ENCODE measurements at places on chromosomes 4 and X.

DNA sequence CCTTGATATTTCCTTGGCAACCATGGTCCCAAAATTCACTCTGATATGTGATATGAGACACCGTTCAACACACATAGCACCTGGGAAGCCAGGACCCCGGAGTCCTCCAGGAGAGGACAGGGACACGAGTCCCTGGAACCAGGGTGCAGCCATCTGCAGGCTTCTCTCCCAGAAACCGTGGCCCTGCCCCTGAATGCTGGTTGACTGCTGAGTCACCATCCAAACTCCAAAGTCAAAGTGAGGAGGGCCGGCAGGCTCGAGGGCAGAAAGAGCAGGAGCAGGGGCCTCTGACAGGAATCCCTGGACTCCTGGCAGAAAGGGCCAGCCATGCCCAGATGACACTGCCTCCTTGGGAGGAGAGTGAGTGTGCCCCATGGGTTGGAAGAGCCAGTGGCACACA lies 6.9 kb upstream of the PNMA6A start:
- DNase-seq = no peak

- DNase-seq = no peak
Observed at GRCh38 chrX:120115438-120115963, at the start of gene RHOXF1. TSS of gene RHOXF1 (minus strand) at chrX:120115913. CDS start at chrX:120115862, 51 bp downstream.

DNA sequence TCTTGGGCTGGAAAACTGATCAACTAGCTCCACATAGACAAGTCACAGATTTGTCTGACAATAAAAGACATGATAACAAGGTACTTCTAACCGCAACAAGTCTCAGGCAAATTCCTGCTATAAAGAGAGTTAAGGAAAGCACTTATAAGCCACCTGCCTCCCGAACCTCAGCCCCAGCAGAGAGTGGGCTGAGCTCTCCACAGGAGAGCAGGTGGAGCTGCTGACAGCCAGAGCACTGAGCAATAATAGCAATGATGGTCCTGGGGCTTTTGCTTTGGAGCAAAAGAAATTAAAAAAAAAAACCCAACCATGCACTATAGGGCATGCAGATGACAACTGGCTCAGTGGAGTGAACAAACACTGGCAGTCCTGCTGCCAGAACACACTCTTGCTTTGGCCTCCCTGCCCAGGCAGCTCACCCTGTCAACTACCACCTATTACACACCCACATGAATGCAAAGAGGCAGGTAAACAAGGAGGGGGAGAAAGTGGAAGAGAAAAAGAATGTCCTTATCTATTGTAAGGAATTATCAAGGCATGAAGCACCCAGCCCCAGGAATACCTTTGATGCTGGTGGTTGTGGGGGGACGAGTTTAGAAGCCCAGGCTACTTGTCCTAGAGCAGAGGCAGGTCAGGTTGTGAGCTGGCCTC lies 135.8 kb upstream of the DGKK start:
- no peak for DNase-seq

DNA sequence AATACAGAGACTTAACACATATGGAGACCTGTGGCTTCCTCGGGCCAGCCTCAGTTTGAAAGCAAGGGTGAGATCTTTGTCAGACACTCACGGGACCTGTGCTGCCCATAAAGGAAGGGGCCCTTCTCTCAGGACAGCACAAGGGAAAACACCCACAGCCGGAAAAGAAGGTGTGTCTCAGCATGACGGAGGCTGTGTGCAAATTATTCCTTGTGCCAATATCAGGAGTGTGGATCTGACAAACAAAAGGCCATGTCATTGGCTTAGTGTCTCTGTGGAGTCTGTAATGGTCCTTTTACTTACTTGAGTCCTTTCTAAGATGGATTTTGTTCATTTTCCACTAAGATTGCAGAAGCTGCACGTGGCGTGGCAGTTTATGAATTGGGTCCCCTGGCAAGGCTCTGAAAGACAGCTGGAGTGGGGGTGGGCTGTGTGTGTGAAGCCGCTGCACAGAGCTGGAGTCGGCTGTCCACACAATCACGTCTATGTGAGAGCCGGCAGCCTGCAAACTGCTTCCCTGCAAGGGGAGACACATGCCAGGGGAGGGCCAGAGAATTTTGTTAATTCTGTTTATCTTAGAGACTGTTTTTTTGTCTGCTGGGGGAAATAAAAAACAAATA lies 1.9 kb downstream of the ENPP6 start:
- DNase-seq = no peak

DNA sequence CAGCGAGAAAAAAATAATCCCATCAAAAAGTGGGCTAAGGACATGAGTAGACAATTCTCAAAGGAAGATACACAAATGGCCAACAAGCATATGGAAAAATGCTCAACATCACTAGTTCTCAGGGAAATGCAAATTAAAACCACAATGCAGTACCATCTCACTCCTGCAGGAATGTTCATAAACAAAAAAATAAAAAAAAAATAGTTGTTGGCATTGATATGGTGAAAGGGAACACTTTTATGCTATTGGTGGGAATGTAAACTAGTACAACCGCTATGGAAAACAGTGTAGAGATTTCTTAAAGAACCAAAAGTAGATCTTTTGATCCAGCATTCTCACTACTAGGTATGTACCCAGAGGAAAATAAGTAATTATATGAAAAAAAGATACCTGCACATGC lies 508.3 kb upstream of the MAGEB2 start:
- DNase-seq = no peak

DNA sequence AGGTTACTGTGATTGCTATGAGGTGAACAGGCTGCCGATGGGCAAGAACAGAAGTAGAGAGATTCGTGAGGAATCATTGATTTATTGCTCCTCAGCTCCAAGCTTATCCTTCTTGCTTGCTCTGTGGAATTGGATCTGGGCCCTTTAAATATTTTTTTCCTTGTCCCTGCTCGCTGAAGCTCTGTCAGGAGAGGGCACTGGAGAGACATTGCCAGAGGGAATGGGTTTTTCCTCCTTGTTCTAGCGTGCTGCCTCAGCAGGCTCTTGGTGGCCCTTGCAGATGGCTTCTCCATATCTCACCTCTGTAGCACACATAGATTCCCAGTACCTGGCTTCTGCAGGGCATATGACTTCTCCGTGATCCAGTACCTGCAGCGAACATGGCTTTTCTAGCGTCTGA lies 67.4 kb downstream of the CNGA2 start:
- DNase-seq = no peak

GRCh38 chrX:123809854-123810375 lies 49.9 kb upstream of the XIAP start:
- DNase-seq = no peak

GRCh38 chr4:80709082-80709869 lies 321.2 kb upstream of the BMP3 start:
- no peak for DNase-seq

- no peak for DNase-seq
Observed at GRCh38 chr4:103853627-103854026, 133.8 kb upstream of the TACR3 start.
